Stomach (tissue), 19 donors: ENCODE measurements at places on chromosomes 1 and 21. TPM values are rescaled to one million over a fixed set of nuclear protein-coding genes. Genes with fewer than 3 reads are reported as not detected.

ERICH3 gene
- total RNA-seq: not detected

- no peaks in the 10 kb centered on the region for H3K4me1 ChIP-seq
- peaks cover 8% of the 10 kb centered on the region for H3K27me3 ChIP-seq
- no peak overlapping the region for H3K4me3 ChIP-seq
- no peak for DNase-seq
- H3K27ac ChIP-seq: no peak overlapping the region
These were observed 28.5 kb upstream of the EEIG2 start for GRCh38 chr1:108531444-108531843.

DNA sequence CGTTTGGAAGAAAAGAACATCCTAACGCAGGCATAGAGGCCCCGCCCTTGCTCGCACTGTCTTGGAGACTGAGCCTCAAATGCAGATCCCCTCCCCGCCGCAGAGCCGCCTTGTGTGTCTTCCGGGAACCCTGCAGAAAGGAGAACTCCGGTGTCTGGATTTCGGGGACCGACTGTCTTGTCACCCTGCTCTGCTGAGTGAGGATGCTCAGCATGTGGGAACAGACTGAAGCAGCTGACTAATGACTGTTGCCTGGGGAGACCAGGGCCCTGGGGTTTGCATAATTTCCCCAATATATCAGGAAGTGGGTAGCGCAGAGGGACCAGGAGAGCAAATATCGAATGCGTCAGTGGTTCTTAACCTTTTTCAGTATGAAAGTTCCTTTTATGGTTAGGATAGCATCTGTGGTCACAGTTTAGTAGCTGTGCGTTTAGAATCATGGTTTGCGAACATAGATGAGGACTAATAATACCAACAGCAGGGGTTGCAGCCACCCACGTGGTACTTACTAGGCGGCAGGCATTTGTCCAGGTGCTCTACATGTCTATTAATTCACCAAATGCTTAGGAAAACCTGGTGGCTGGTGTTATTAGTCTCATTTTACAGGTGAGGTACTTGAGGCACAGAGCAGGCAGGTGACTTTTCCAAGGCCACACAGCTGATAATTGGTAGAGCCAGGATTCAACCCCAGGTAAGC, 14.3 kb downstream of the GPR137B start:
- no peaks in the 10 kb centered on the region for H3K36me3 ChIP-seq
- no peaks in the 10 kb centered on the region for H3K27me3 ChIP-seq
- no peak for DNase-seq
- no peaks in the 10 kb centered on the region for H3K4me1 ChIP-seq

DNA sequence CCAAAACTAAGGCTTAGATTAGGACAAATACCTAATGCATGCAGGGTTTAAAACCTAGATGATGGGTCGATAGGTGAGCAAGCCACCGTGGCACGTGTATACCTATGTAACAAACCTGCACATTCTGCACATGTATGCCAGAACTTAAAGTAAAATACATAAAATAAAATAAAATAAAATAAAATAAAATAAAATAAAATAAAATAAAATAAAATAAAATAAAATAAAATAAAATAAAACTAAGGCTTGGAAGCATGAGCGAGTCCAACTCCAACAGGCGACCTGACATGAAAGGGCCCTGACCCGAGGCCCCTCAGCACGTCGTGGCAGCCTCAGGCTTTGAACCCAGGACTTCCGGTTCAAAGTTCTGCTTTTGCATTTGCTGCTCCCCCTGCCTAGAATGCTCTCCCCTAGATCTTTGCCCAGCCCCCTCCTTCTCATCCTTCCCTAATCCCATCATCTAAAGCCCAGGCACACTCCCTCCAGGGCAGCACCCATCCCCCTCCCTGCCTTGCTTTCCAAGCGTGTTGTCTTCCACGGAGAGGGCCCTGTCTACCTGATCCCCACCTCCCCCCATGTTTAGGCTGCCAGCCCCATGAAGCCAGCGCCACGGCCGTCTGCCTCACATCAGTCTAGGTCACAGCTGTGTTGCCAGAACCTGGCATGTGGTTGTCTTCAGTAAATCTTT, 64.3 kb downstream of the TAS1R2 start:
- no peaks in the 10 kb centered on the region for H3K36me3 ChIP-seq
- no peak overlapping the region for H3K27ac ChIP-seq
- no peak for DNase-seq
- no peaks in the 10 kb centered on the region for H3K4me1 ChIP-seq
- H3K27me3 ChIP-seq: no peaks in the 10 kb centered on the region
- H3K4me3 ChIP-seq: no peak overlapping the region

VWA5B1 gene
- total RNA-seq: not detected

- no peaks in the 10 kb centered on the region for H3K4me1 ChIP-seq
- H3K27me3 ChIP-seq: no peaks in the 10 kb centered on the region
These were observed 66.4 kb downstream of the GPR88 start for GRCh38 chr1:100604372-100604771.

DNA sequence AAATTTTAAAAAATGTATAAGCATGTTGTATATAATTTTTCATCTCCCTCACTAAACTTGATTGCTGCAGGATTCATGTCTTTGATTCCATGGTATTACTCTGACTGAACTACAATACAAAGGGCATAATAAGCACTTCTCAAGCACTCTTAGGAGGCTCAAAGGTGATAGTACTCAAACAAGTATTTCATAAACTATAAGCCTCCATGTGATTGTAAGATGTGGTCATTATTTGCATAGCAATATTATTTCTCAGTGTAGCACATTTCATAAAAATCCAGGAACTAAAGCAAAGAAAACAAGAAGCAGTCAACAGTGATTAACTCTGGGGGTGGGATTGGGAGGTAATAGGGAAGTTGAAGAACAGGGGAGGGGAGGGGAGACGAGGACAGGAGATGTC, 106.2 kb upstream of the DPT start:
- peaks cover 32% of the 10 kb centered on the region for H3K4me1 ChIP-seq
- no peaks in the 10 kb centered on the region for H3K36me3 ChIP-seq
- H3K27ac ChIP-seq: no peak overlapping the region
- no peak overlapping the region for H3K4me3 ChIP-seq
- no peaks in the 10 kb centered on the region for H3K27me3 ChIP-seq

FAM131C gene
- not detected for total RNA-seq

MTARC2 gene
- total RNA-seq: 68.1 TPM

MYBPH gene
- total RNA-seq: not detected

GRCh38 chr21:21175798-21176334, 177.7 kb downstream of the NCAM2 start:
- no peaks in the 10 kb centered on the region for H3K36me3 ChIP-seq
- no peaks in the 10 kb centered on the region for H3K4me1 ChIP-seq
- no peak overlapping the region for H3K27ac ChIP-seq
- no peak overlapping the region for H3K4me3 ChIP-seq
- H3K27me3 ChIP-seq: no peaks in the 10 kb centered on the region
